ENCODE measurements at places on chromosomes 2 and 18.

GRCh38 chr2:29113891-29114321, 1.3 kb upstream of the CLIP4 start:
- DNase-seq: no peak

GRCh38 chr2:170969872-170970496, 40.9 kb downstream of the GORASP2 start:
- no peak for DNase-seq

DNA sequence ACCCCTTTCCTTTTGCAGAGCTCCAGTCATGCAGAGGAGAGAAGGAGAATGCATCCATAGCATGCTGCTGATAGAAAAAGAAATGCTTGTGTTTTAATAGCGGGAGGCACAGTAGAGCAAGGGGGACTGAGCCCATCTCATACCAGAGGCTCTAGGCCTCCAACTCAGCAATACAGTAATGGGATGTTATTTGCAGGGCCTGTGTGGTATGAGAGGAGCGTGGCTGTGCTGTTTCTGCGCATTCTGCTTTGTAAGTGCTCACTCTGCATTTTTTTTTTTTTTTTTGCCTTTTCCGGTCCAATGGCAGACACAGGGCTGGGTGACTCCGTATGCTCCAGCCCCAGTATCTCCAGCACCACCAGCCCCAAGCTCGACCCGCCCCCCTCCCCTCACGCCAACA, 200.0 kb downstream of the GBX2 start:
- DNase-seq: no peak

GRCh38 chr18:4172196-4173100, 282.7 kb downstream of the DLGAP1 start:
- no peak for DNase-seq

DNA sequence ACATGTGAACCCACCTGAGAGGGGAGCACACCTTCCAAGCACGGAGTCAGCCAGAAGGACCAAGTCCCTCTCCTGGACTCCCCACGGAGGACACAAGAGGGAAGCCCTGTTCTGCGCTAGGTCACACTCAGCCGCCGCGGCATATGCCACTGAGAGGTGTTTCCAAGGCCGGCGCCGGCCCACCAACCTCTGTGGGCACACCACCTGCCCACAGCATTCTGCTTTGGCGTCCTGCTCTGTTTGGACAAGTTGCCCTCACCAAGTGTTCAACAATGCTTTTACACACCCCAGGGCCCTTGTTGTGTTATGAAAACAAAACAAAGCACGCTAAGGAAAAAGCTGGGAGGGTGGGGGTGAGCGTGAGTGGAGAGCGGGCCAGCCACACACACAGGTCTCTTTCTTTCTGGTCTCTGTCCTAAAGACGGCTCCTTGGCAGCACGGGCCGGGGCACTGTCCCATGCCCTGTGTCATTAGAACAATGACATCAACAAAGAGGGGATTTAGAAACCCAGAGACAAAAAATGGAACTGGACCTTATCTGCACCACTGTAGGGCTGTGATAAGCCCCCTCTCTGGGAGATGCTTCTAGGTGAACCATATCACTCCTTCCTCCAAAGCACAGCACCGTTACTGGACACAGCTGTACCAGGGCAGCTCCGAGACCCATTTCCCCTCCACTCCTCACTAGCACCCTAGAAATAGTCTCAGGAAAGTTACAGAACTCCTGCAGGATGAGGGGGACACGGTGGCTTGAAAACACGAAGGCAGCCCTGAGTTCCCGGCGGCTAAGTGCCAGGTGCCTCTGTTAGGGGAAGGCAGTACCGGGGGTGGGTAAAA, 17.0 kb downstream of the SMAD7 start:
- no peak for DNase-seq

- no peak for DNase-seq
Measured at GRCh38 chr18:31162825-31163435, at the start of gene DSC1. Gene DSC1, minus strand, starts transcription at chr18:31162856. Its CDS starts 262 bp downstream, at chr18:31162594.

- no peak for DNase-seq
Measured at GRCh38 chr18:9135081-9135911, 1.3 kb upstream of the ANKRD12 start.

GRCh38 chr2:234620018-234620417, 123.1 kb upstream of the ARL4C start:
- no peak for DNase-seq

- DNase-seq: no peak
Measured at GRCh38 chr2:140392824-140393223, 1612.6 kb upstream of the NXPH2 start.

DNA sequence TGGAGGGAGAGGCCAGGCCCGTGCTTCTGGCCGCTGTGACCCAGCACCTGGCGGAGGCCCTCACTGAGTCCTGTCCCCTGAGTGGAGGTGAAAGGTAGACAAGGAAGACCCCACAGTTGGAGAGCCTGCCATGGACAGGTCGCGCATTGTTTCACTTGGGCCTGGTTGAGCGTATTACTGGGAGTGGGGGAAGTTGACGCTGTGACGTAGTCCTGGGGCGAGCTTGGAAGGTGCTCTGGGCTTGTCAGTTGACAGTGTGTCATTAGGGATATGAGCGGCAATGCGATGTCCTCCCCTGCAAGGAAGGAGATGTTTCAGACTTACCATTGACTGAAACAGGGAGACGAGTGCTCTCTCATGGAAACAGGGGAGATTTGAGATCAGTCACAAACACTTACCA, 127.1 kb downstream of the SH3RF3 start:
- no peak for DNase-seq

All from right kidney (tissue), 9 donors.